Foreskin keratinocyte (primary cell): ENCODE measurements at places on chromosomes 12 and 14.
A peak's percentile ranks its signal among the peaks of the same experiment; 100 is the strongest.

DNA sequence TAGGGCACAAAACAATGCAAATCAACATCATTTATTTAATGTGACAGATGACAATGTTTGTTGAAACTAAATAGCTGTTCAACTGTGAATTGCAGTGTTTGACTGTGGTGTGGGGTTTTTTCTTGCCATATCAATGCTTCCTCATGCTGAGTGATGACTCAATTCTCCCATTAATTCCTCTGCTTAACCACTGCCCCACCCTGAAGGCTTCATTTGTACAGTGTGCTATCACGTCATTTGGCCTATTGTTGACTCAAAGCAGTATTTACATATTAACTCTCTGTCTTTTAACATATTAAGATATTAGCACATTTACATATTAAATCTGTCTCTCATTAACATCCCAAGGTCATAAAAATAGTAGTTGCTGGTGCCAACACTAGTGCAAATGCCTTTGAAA, 164.8 kb upstream of the NRXN3 start:
- peak; percentile 81 for DNase-seq

DNA sequence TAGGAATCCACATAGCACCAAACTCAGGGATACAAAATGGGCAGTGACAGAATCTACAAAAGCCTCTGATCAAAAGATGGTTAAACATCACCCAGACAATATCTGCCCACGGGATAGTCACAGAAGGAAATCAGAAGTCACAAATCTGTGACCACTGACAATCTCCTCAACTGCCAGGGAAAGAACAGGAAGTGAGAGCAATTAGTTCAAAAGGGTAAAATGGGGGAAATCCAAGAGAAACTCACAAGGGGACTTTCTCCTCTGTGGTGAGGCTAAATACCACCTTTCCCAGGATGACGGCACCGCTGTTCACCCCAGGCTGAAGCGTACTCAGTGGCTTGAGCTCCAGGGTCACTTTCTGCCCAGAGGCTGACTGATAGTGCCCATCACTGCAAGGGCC, 10.7 kb downstream of the TTC5 start:
- DNase-seq, result no peak

DNA sequence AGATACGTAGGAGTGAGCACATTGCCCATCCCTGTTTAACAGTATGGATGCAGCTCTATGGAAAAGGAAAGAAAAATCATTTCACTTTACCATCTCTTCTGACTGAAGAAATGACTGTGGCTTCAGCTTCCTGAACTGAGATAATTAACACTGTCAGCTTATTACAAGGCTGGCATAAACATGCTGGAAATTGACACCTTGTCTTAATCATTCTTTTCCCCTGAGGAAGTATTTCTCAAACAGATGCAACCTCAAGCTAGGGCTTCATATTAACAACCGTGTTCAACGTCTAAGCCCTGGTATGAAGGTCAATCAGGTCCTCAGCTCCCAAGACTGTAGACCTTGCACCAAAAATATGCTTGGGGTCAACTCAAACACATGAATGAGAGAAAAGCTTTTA, 25.0 kb downstream of the RERG start:
- DNase-seq, result no peak

- DNase-seq, result no peak
These were observed 63.9 kb upstream of the GRIP1 start for GRCh38 chr12:66742508-66743367.

- DNase-seq, result peak; percentile 13
These were observed 52.2 kb upstream of the CD163 start for GRCh38 chr12:7555752-7556151.

- DNase-seq, result no peak
These were observed 70.6 kb downstream of the C14orf132 start for GRCh38 chr14:96109596-96110355.

GRCh38 chr12:102977945-102978706, 20.7 kb downstream of the ASCL1 start:
- no peak for DNase-seq

DNA sequence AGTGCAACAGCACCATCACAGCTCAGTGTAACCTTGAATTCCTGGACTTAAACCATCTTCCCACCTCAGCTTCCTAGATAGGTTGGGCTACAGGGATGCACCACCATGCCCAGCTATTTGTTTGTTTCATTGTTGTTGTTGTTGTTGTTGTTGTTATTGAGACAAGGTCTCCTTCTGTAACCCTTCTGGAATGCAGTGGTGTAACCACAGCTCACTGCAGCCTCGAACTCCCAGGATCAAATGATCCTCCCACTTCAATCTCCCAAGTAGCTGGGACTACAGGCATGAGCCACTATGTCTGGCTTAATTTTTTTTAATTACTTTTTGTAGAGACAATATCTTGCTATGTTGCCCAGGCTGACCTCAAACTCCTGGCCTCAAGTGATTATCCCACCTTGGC, 1.2 kb upstream of the NEMP1 start:
- DNase-seq, result no peak
